Esophagus muscularis mucosa (tissue), 4 donors: ENCODE measurements at places on chromosomes 3 and 15. TPM values are rescaled to one million over a fixed set of nuclear protein-coding genes. Genes with fewer than 3 reads are reported as not detected.

- no peaks in the 10 kb centered on the region for H3K4me1 ChIP-seq
- no peaks in the 10 kb centered on the region for H3K27me3 ChIP-seq
- H3K4me3 ChIP-seq = no peak overlapping the region
- no peak for DNase-seq
- H3K36me3 ChIP-seq = no peaks in the 10 kb centered on the region
These were observed 271.5 kb upstream of the TMC3 start for GRCh38 chr15:81645470-81645869.

DNA sequence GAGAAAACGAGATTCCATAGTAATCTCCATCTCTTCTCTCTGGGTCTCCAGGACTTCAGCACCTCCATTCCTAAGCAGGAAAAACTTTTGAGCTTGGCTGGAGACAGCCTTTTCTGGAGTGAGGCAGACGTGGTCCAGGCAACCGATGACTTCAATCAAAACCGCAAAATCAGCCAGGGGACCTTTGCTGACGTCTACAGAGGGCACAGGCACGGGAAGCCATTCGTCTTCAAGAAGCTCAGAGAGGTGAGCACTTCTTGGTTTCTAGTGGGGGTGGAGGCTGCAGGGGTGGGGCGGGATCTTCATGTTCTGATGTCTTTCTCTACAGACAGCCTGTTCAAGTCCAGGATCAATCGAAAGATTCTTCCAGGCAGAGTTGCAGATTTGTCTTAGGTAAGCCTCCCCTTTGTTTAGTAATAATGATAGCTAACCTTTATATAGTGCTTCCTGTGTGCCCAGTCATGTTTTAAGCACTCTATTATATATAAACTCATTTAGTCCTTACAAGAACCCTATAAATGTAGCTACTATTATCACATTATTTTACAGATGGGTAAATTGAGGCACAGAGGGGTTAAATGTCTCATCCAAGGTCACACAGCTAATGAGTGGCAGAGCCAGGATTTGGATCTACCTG, 35.0 kb upstream of the TATDN2 start:
- H3K36me3 ChIP-seq = peaks cover 30% of the 10 kb centered on the region
- H3K27me3 ChIP-seq = no peaks in the 10 kb centered on the region
- H3K27ac ChIP-seq = no peak overlapping the region
- DNase-seq = no peak
- H3K4me3 ChIP-seq = no peak overlapping the region

C3orf20 gene
- not detected for total RNA-seq

- no peaks in the 10 kb centered on the region for H3K4me1 ChIP-seq
- no peaks in the 10 kb centered on the region for H3K36me3 ChIP-seq
- H3K4me3 ChIP-seq = no peak overlapping the region
- no peak for DNase-seq
These were observed 148.2 kb upstream of the LRIG1 start for GRCh38 chr3:66648975-66649374.

STRIT1 gene
- not detected for total RNA-seq

DNA sequence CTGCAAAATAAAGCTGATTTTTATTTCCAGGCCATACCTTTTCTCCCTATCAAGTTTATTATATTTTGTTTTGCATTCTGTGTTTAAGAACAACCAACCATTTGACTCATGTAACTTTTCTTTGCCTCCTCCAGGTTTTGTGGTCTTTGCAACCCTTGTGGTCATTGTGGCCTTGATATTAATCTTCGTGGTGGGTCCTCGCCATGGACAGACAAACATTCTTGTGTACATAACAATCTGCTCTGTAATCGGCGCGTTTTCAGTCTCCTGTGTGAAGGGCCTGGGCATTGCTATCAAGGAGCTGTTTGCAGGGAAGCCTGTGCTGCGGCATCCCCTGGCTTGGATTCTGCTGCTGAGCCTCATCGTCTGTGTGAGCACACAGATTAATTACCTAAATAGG, 27.6 kb downstream of the NIPA2 start:
- peaks cover 12% of the 10 kb centered on the region for H3K4me1 ChIP-seq
- H3K27ac ChIP-seq = no peak overlapping the region
- no peaks in the 10 kb centered on the region for H3K27me3 ChIP-seq
- H3K4me3 ChIP-seq = no peak overlapping the region
- peaks cover 22% of the 10 kb centered on the region for H3K36me3 ChIP-seq

DNA sequence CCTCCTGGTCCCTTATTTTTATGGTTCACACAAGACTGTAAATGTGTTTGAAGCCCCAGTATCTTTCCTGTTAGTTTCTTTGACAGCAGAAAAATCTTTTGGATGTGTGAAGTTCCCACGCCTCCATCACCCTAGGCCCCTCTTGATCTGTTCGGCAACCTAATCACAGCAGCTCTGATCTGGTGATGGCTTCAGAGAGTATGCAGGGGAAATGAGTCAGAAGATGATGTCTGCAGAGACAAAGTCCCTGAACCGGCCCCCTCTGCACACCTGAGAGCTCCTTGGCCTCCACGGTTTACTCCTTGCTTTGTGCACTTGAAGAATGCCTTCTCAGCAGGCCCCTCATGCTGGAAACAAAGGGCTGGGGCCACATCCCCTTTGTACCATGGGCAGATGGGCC, 63.5 kb downstream of the CLDN11 start:
- no peaks in the 10 kb centered on the region for H3K36me3 ChIP-seq
- no peaks in the 10 kb centered on the region for H3K27me3 ChIP-seq
- DNase-seq = no peak
- no peaks in the 10 kb centered on the region for H3K4me1 ChIP-seq

ATP10A gene
- 25.7 TPM for total RNA-seq
